ENCODE measurements at places on chromosomes 12 and 14.

- no peak for DNase-seq
These were observed 23.6 kb upstream of the AMN1 start for GRCh38 chr12:31752450-31752849.

GRCh38 chr12:53047221-53048032 lies 2.4 kb upstream of the TNS2 start:
- peak; percentile 25 for DNase-seq

GRCh38 chr12:63795032-63795687 lies 15.5 kb downstream of the RXYLT1 start:
- DNase-seq = no peak

DNA sequence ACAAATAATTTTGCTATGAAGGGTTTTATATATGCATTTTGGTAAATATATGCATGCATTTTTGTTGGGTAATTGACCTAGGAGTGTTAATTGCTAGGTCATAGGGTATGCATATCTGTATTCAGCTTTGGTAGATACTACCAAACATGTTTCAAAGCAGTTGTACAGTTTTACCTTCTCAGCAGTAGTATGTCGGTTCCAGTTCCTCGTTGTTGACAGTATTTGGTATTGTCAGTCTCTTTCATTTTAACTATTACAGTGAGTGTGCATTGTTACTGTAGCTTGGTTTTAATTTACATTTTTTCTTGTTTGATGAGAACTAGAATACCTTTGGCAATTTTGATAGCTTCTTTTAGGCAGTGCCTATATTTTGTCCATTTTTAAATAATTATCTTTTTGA lies 98.9 kb downstream of the ARID2 start:
- DNase-seq = no peak

DNA sequence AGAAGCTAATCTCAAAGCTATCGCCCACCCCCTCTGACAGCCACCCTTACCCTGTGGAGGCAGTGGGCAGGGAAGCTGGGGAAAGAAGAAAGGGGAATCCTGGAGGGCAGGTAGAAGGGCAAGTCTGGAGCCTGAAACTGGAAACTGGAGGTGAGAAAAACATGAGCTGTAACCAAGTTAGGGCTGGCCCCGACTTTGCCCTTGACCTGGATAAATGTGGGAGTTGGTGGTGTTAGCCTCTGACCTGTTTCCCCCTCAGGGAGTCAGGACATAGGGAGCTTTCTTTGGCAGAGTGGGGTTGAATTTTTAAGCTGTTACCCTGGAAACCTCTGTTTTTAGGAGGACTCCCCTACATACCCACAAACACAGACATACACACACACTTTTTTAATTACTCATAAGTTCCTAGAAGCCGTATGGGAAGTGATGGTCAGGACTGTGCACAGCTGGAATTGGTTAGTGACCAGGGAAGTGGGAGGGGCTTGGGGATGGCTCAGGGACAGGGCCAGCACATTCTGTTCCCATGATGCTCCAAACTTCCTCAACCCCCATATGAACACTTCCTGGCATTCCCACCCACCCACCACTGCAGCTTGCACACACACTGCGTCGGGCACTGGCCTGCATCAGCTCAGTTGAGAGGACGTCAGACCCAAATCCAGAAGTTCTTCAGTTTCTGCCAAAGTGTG lies 5.0 kb upstream of the MMP19 start:
- no peak for DNase-seq

DNA sequence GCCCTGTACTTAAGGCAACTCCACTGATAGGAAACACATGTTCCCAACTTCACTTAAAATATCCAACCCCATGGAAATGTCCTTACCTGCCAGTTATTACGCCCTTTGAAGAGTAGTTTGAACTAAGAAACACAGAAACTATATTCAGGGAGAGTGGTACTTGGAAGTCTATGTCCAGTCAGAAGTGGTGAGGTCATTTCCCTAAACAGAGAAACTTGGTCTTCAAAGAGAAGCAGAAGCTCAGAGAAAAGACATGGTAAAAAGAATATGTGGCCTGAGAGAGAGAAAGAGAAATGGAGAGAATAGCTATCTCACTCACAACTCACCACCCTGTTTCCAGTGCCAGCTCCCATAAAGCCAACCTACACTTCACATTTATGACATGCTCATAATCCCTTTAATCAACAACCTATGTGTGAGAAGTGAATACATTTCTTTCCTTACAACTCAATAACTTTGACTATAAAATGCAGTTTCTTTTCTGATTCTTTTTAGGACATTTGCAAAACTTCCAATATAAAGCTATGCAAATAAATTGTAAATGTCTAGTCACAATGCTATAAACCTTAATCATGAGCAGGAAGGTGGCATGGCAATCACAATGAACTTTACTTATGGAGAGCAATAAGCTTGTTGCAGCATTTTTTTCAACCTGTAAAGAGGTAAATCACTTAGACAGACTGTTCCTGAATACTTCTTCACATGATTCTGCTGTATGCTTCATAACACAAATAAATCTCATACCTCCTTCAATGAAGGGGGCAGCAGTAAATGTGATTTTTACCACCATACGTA lies 67.1 kb downstream of the CPNE8 start:
- DNase-seq = no peak

DNA sequence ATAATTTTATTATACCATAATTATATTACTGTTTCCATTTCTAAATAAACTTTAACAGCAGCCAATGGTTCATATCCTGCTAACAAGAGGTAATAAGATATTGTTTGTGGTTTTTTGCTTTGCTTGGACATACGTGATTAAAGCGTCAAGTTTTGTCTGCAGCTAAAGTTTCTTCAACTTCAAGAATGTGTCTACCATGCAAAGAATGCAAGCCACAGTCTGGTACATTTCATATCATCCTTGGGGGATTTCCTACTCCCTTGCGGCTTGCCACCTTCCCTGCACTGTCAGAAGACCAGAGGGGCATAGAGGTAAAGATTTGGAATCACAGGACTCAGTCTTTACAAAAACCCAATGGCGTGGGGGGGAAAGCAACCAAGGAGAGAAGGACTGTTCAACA lies 125.2 kb downstream of the MED13L start:
- no peak for DNase-seq

- no peak for DNase-seq
These were observed 3.6 kb upstream of the DNAJC22 start for GRCh38 chr12:49342914-49343731.

GRCh38 chr12:25962932-25963525 lies 4.5 kb downstream of the RASSF8 start:
- no peak for DNase-seq

DNA sequence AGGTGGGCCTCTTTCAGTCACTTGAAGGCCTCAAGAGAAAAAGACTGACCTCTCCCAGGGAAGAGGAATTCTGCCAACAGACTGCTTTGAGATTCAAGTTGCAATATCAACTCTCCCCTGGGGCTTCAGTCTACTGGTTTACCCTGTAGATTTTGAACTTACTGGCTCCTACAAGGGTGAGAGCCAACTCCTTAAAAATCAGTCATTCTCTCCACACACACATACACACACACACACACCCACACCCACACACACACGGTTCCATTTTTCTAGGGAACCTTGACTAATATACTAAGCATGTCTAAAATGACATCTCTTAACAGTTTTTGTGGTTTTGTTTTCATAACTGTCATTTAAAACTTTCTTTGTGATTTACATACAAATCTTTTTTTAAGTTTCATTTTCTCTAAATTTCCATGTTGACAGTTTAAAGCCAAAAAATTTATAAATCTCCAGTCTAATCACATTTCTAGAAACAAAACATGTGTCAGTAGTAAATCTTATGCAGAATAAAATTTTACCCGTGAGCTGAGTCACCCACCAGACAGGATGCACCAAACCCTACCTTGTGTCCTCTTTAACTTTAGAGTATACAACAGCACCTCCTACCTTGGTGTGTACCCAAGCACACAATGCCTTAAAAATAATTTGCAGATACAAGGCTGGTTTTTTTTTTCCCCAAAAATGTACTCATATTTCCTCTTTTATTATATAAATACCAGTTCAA lies 394.6 kb downstream of the AEBP2 start:
- no peak for DNase-seq

DNA sequence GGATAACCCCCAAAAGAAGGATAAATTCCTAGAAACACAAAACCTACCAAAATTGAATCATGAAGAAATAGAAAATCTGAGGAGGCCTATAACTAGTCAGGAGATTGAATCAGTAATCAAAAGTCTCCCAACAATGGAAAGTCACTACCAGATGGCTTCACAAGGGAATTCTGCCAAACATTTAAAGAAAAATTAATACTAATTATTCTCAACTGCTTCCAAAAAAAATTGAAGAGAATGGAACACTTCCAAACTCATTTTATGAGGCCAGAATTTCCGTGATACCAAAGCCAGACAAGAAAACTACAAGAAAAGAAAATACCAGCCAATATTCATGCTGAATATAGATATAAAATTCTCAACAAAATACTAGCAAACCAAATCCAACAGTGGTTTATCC lies 7.8 kb upstream of the ABCC9 start:
- DNase-seq = no peak

- no peak for DNase-seq
These were observed 584 bp upstream of the NEDD1 start for GRCh38 chr12:96906498-96906848.

DNA sequence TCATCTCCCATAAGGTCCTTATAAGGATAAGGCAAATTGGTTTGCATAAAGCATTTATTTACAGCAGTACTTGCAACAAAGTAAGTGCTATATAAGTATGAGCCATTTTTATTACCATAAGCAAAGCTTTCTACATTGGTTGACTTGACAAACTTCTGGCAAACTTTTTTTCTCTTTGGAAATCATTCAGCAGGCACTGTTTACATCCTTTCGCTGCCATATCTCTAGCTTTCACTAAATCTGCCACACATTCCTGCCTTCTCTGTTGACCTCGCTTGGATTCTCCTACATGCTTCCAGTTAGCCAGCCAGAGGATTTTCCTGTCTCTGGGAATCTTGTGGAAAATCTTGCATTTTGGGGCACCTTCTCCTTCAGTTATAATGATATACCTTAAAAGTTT lies 21.8 kb upstream of the HDAC7 start:
- no peak for DNase-seq

GRCh38 chr12:106511365-106511764 lies 71.4 kb upstream of the RFX4 start:
- no peak for DNase-seq

- DNase-seq = no peak
These were observed 18.0 kb downstream of the PUS7L start for GRCh38 chr12:43740511-43741100.

DNA sequence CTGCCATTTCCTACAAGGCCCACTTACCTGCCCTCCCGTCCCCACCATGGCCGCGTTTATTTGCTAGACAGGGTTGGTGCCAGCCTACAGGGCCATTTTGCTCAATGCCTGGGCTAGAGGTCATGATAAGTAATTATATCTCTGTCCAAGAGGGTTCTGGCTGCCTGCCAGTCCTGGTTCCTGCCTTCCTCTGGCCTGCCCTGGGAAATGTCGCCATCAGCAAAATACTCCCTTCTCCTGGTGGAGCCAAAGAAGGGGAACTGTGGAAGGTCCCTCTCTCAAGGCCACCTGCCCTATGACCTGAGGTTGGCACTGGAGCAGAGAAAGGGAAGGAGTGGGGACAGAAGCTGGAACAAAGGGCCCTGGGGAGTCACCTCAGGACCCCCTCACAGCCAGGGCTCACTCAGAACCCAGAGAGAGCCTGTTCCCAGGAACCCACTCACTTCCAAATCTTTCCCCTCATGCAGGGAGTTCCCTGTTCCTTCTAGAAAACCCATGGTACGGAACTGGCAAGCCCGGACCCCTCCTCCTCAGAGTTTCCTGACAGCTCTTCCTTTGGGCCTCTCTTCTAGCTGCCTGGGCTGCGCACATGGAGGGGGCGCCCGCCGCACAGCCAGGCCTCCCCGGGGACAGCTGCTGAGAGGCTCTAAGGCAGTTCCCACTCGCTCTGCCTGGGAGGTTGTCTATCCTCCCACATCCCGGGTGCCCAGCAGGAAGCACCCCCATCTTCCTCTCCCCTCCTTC lies 280.5 kb downstream of the DPF3 start:
- DNase-seq = no peak

- no peak for DNase-seq
These were observed 39.9 kb downstream of the TMTC1 start for GRCh38 chr12:29743801-29744200.

All from stimulated activated CD8-positive, alpha-beta memory T cell treated with anti-CD3 and anti-CD28 coated beads, Interleukin-7, amount 100 ng/mL, for 24 hours (primary cell).